ENCODE measurements at places on chromosomes 3 and 15.
A peak's percentile ranks its signal among the peaks of the same experiment; 100 is the strongest.

DNA sequence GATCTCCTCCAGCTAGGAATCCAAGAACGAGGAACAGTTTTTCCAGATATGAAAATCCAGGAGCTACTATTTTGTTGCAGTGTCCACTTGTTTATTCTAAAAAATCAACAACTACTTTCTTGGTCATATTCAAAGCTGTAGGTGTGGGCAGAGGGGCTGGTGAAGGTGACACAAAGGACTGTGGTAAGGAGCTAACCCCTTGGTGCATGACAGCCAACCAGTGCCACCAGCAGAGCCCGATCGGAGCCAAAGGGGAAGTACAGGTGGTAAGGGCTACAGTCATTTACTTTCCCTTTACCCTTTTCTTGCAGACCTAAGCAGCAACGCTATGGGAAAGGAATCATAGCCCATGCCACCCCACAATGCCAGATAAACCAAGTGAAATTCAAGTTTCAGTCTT, 30.7 kb downstream of the PLA1A start:
- peak; percentile 32 for DNase-seq

DNA sequence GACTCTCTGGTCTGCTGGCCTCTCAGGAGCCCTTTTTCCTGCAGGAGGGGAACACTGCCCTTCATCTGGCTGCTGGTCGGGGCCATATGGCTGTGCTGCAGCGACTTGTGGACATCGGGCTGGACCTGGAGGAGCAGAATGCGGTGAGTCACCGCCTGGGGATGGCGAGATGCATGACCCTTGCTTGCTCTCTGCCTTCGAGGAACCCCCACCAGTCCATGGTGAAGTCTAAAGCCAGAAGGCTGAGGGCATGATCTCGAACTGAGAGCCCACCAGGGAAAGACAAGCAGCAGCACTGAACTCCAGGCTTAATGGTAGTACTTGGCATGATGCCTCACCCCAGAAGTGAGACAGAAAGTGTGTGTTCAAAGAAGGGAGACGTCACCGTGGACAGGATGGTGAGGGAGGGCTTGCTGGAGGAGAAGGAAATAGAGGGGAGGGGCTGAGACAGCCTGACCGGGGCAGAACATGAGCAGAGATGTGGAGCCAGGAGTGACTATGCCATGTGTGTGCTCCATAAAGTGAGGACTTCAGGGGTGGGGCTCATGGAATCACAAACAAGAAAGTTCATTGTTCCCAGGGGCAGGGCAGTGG, 19.2 kb downstream of the ANKDD1A start:
- no peak for DNase-seq

DNA sequence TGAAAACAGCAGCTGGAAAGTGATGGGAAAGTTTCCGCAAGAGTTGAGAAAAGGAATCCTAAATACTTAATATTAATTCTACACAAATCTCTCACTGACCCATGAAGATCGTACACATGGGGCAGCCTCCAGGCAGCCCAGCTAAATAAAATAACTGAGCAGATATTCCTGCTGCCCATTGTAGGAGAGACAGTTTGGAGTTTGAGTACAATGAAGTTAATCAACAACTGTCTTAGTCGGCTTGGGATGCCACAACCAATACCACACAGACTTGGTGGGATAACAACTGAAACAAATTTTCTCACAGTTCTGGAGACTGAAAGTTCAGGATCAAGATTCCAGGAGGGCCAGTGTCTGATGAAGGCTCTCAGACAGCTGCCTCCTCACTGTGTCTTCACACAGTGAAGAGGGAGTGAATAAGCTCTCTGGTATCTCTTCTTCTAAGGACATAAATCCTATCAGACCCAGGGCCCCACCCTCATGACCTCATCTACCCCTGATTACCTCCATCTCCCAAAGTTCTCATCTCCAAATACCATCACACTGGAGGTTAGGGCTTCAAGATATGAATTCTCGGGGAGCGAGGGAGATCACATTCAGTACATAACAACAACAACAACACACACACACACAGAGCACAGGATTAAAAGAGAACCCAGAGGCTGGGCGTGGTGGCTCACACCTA, 9.7 kb downstream of the TRPM7 start:
- DNase-seq, result no peak

DNA sequence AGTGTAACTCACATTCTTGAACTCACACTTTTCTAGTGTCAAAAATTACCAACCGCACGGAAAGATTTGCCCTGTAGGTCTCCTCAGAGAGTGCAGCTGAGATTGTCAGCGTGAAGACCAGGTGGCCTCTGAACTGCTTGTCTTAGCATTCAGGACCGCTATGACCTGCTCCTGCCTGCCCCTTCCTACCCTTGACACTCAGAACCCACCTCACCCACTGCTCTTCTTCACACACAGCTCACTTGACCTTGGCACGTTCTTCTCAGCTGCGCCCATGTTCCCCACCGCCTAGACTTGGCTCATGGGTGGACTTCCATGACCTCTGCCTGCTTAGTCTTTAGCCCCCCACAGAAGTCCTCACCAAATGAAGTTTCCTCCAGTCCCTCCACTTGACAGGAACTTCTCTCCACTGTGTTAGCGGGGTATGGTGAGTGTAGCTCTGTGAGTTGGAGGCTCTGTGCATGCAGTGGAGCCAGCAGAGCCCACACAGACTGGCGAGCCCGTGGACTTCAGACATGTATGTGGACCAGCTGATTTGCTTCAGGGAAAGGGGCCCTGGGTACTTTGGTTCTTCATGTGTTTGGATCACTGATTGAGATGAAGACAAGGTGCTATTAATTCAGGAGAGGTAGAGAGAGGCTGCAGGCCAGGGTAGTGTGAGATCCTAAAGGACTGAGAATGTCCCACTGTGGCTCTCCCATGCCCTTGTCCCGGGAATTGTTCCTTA, 221.3 kb downstream of the OPA1 start:
- no peak for DNase-seq

- DNase-seq, result peak; percentile 69
Measured at GRCh38 chr3:45950686-45951600, 7.7 kb downstream of the CXCR6 start.

GRCh38 chr15:94023531-94023930, 207.8 kb upstream of the MCTP2 start:
- DNase-seq, result no peak

- no peak for DNase-seq
Measured at GRCh38 chr3:143339451-143339850, 219.9 kb downstream of the CHST2 start.

DNA sequence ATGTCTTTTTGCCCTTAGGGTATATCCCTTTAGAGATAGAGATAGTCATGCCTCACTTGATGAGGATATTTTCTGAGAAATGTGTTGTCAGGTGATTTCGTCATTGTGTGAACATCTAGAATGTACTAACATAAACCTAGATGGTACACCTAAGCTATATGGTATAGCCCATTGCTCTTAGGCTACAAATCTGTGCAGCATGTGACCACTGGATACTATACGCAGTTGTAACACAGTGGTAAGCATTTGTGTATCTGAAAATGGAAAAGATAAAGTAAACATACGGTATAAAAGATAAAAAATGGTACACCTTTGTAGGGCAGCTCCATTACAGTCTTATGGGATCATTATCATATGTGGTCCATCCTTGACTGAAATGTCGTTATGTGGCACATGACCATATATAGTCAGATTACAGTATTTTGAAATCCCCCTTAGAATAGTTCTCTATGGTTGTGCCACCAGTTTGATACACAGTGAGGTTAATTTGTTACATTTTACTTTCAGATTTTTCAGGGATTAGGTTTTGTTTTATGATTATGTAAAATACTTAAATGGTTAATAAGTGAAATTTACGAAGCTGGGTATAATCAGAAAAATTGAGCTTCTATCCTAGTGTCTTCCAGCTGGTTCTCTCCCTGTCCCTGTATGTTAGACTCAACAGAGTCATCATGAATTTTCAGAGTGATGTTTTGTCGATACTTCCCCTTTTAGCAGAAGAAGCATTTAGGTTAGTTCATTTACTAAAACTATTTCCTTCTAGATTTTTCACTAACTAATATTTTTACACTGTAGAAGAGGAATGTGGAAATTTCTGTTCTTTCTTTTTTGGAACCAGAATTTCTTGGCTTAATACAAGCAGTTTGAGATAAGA, 12.8 kb downstream of the SETD5 start:
- no peak for DNase-seq

- DNase-seq, result no peak
Measured at GRCh38 chr15:93940226-93940625, 291.1 kb upstream of the MCTP2 start.

DNA sequence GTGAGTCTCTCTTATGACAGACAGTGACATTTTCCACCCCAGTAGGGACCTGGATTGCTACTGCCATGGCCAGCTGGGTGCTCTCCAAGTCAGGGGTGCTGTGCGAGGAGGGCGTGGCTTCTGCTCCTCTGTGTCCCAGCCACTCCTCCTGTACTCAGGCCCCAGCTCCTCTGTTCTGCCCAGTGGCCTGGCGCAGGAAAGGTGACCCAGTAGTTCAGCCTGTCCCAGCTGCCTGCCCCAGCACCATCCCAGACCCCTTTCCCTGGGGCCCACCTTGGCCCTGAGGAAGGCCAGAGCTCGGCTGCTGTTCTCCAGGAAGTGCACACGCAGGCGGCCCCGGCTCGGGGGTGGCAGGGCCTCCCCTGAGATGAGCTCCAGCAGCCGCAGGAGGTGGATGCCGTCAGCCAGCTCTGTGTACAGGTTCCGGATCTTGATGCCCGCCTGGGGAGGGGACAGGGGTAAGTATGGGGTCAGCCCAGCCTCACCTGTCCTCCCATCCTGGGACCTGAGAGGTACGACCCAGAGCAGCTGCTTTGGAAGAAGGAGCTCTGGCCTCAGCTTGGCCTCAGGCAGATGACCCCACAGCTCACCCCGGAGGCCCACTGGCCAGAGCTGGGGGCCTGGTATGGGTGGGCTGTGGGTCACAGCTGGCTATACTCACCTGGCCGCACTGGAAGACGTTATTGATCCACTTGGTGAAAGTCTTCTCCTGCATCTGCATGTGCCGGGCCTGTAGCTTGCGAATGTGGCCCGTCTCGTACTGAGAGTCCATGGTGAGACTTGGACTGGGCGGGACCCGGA, 1.0 kb downstream of the SPTBN5 start:
- DNase-seq, result no peak

- no peak for DNase-seq
Measured at GRCh38 chr3:100076731-100077529, 37.4 kb downstream of the FILIP1L start.

DNA sequence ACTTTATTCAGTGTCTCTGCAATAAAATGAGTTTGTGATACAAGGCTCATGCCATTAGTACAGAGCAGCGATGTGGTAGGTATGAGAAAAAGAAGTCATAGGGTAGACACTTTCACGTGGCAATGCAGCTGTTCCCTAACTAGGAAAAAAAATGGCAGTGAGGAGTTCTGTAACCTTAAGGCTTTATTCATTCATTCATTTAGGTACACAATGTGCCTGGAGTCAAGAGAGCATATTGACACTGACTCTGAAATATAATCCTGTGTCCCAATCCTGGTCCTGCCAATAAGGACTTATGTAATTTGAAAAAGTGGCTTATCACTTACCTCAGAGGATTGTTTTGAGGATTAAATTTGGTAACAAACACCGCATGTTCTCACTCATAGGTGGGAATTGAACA, 173.0 kb upstream of the AZI2 start:
- DNase-seq, result no peak

- no peak for DNase-seq
Measured at GRCh38 chr3:152157337-152157736, 111.4 kb upstream of the MBNL1 start.
